ENCODE measurements at places on chromosomes 11 and 22.

- no peak for DNase-seq
Measured at GRCh38 chr11:131579932-131580387, 209.5 kb downstream of the NTM start.

DNA sequence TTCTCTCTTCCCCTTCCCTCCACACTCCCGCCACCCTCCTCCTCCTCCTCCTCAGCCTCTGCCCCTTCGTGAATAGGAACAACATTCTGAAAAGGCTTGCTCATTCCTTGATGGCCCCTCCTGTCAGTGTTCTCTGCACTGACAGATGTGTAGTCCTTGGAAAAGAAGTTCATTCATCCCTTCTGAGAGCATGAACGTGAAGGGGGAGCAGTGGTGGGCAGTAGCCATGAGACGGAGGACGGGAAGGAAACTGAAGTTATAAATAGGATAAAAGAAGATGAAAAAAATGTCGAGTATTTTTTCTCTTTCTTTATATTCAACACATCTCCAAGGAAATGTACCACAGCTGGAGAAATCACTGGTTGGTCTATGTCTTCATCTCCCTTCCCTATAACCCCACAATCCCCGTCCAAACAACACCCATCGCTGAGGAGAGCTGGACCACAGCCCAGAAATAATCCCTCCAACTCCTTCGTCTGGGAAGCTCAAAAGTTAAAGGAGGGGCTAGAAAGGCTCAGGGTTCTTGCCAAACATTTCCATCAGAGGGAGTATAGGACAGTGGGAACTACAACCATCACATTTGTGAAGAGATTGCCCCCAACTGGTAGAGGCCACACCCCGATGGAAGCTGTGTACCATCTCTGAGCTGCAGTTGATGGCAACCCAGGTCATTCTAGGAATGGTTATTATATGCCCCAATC, 33.5 kb downstream of the ETS1 start:
- DNase-seq = no peak

GRCh38 chr11:64000026-64000739, 13.9 kb downstream of the OTUB1 start:
- DNase-seq = no peak

- DNase-seq = no peak
Measured at GRCh38 chr22:50719814-50720300, 18.1 kb upstream of the ACR start.

DNA sequence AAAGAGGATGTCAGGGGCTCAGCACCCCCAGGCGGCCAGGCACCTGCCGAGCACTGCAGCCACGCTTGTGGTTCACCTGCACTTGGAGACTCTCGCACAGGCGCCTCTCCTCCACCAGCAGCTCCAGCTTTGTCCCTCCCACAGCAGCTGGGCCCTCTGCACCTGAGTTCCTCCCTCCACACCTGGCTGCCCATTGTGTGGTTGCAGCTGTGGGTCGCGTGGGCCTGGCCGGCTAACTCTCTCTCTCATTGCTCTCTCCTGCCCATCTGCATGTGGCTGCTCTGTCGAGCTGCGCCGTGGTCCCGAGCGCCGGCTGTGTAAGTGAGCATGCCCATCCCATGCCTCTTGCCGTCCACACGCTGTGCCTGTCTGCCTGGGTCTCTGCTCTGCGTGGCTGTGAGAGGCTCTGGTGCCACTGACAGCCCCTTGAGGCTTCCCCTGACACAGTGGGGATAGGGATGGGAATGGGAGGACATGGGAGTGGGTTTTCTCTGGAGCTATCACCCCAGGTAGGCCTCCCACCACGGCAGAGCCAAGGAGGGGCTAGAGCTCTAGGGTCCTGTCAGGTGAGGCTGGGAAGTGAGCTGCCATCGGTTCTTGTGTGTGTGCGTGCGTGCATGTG, 8.5 kb upstream of the ACR start:
- no peak for DNase-seq

DNA sequence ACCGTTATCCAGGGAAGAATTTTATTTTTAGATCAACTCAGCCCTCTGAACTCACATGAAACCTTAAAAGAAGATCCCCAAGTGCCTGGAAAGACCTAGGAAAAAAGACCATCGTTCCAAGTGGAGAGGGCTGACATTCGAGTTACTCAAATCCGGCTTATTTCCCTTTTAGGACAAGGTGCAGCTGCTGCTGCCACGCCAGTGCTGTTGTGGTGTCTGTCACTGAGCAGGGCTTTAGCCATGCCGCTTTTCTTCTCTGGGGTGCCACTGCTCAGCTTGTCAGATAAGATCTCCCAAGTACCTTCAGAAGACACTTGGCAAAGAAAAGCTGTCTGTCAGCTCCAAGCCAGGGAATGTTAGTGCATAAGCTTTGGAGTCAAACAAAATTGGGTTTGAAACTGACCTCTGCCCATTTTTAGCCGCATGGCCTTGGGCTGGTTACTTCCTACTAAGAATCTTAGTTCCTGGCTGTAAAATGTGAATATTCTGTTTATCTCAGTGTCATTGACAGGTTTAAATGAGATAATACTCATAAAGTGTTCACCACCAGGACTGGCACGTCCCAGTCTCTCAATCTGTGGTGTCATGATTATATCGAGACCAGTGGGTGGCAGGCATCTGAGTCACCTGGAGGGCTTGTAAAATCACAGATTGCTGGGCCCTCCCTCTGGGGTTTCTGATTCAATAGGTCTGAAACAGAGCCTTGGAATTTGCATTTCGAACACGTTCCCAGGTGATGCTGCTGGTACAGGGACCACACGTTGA, 117.5 kb downstream of the PKNOX2 start:
- DNase-seq = no peak

DNA sequence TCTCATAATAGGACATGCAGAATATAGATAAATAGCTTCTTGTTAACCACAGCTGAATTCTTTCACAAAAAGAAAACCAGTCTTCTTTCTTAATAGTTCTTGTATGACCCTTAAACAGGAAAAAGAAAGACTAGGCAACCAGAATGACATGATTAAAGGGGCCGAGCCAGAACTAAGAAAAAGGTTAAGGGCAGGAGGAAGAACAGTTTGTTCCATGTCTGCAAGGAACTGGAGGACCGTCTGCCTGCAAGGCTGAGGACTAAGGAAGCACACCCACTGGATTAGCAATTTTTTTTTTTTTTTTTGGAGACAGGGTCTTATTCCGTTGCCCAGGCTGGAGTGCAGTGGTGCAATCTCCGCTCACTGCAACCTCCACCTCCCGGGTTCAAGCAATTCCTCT, 26.0 kb upstream of the TMPRSS5 start:
- DNase-seq = no peak

DNA sequence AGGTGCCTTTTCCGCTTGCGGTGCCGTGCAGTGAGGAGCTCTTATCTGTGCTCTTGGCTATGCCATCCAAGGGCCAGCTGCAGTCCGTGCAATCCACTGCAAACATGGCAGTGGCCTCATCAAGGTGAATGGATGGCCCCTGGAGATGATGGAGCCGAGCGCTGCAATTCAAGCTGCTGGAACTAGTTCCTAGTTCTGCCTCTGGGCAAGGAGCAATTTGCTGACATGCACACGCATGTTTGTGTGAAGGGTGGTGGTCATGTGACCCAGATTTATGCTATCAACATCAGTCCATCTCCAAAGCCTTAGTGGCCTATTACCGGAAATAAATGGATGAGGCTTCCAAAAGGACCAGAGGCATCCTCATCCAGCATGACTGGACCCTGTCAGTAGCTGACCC, 3.1 kb upstream of the EHD1 start:
- no peak for DNase-seq

DNA sequence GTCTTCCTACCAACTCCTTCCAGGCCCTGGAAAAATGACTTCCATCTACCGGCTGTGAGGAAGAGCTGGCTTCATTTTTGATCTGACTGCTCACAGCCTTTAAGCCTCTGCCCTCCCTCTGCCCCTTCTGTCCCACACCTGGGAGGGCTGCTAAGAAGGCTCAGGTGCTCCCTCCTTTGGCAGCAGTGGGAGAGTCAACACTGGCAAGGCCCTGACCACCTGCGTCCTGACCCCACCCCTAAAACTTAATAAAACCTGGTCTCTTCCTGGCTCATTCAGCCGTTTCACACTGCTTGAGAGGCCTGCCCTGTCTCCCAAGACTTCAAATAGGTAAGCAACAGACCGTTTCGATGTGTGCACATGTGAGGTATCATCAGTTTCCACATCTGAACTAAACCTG, 52.1 kb upstream of the NFRKB start:
- DNase-seq = no peak

DNA sequence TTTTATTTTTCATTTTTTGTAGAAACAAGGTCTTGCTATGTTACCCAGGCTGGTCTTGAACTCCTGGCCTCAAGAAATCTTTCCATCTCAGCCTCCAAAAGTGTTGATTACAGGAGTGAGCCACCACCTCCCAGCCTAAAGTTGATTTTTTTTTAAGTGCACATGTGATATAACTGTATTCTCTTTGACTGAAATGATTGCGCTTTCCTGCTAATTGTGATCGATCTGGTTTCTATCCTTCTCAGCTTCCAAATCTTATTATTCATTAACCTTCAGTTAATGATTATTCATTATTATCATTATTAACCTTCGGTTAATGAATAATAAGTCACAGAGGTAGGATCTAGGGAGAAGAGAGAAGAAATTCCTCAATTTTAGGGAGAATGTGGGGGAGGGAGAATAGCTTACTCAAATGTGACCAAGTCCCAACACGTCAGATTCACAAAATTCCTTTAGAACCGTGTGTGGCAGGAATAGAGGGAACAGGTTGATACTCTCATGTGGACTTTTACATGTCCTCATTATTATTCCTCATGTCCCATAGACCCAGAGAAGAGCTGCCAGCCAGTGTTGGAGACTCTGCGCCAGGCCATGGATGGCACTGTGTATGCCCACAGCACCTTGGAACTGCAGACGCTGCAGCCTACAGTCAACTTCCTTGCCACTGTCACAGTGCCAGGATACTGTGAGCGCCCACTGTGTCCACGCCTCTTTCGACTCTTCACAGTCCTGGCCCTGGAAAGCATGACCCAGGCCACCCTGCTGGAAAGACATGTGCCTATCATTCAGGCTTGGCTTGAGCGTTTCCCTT, 47.1 kb downstream of the RRP8 start:
- no peak for DNase-seq

DNA sequence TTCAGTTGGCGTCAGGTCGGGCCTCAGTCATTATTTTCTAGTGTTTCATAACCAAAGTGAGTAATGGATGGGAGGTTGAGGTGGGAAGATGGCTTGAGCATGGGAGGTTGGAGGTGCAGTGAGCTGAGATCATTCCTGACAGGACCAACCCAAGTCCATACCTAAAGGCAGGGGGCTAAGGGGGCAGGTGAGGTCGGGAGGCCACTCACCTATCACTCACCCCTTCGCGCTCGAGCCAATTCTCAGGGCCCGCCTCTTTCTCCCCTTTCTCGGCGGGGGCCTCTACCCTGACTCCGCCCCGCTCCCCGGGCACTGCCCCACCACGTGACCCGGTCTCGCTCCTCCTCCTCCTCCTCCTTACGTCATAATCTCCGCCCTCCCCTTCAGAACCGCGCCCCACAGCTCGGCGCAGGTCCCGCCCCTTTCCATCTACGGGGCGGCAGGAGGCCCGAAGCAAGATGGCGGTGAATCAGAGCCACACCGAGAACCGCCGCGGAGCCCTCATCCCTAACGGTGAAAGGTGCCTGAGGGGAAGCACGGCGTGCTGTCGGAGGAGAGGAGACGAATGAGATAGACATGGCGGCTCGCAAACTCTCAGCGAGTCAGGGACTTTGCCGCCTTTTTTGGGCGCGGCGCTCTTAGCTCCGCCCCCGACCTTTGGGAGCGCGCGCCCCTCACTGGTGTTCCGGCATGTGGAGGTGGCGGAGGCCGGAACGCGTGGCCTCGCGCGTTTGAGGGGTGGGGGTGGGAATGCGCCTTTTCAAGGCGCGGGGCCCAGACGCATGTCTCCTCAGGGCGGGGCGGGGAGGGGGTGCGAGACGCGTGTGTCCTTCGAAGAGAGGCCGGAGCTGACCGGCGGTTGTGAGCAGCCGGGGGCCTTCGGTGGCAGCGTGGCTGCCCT, at the start of gene WBP2NL:
TSS of gene WBP2NL (plus strand) at position 428 of the 901 bp plus-strand sequence. CDS start at position 459, 31 bp downstream.
- DNase-seq = peak; percentile 20
